NCI-H524 (cell line): ENCODE measurements at places on chromosomes 4 and X.

DNA sequence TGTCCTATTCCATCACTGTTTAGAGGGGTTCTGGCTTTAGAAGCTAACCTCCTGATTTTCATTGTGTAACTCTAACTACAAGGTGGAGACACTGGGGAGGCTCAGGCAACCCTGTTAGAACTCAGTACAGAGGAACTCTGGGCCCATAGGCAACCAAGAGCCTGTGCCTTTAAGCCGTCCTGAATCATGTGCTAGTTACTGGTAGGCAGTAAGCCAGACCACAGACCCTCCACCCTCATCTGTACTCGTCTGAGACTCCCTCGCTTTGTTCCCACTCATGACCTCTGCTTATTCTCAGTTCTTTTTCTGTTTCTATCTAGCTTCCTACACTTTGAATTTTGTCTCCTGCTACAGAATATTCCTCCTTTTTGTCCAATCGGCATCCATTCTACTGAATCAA lies 31.4 kb downstream of the TBC1D1 start:
- DNase-seq: no peak

- no peak for DNase-seq
These were observed 142.7 kb downstream of the TENM3 start for GRCh38 chr4:182385897-182386296.

GRCh38 chr4:145278341-145279121 lies 98.1 kb upstream of the OTUD4 start:
- no peak for DNase-seq

GRCh38 chr4:168846414-168846813 lies 163.6 kb downstream of the CBR4 start:
- DNase-seq: no peak

DNA sequence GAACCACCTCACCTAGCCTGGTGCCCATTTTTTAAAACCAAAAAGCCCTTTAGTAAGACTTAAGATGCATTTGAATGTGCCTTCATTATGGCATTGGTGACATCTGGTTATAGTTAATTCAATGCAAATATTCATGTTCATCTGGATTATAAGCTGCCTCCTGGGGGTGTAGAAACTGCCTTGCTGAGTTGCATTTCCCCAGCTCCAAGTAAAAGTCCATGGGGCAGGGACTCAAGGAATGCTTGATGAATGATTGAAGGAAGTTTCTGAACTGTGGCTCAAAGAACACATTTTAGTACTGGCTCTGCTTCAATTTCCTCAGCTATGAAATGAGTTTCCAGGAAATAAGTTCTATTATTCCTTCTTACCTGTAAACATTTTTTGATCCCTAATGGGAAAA lies 18.5 kb upstream of the RBM47 start:
- peak; percentile 41 for DNase-seq

DNA sequence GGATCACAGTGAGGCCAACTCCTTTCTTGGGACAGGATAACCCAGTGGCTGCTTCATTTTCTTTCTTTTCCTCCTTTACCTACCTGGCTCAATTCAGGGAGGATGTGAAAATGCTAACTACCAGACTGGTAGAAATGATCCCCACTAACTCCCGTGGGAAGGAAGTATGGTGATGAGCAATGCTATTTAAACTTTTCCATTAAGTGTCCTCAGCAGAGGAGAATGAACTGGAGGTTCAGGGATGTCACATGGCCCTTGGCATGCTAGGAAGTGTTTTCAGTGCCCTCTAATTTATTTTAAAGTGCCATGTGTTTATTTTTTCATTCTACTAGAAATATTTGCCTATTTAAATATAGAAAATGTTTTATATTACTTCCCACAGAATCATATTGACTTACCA lies 363.9 kb downstream of the PPP3CA start:
- DNase-seq: no peak

DNA sequence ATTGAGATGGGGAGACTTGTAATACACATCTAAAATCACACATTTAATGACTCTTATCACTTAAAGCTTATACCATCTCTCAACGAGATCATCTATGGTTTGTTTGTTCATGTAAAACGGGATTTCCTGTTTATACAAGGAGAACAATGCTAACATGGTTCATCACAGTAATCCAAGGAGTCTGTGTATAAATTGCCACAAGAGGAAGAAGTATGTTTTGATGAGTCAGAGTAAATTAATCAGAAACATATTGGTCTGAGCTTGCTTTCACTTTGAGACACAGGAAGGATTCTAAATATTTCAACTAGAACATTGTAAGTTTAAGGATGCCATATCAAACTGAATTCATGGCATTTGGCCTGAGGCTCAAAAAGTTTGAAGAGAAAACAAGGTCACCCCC lies 594.1 kb downstream of the GLUD2 start:
- no peak for DNase-seq

- no peak for DNase-seq
These were observed 70.6 kb downstream of the MGST2 start for GRCh38 chr4:139736274-139736660.
